Nucleus accumbens (tissue), 56 donors: ENCODE measurements at places on chromosomes 5 and 9.

DNA sequence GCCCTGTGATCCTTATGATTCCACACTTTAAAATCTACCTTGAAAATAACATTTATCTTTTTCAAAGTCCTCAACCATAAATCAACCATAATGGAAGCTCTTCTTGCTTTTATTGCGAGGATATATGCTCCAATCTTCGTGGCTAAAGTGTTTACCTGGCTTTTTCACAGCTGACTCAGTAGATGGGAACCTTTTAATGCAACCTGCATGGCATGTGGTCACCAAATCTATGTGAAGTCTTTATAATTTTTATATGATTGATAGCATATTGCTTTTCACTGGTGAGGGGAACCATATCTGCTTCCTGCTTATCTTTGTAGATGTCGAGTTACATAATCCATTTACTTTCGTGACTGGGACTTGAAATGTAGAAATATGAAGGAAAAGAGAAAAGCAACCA is 47.1 kb upstream of the TLX3 start:
- DNase-seq, result no peak

- no peak for DNase-seq
Measured at GRCh38 chr5:122149321-122150090, 20.2 kb downstream of the ZNF474 start.

DNA sequence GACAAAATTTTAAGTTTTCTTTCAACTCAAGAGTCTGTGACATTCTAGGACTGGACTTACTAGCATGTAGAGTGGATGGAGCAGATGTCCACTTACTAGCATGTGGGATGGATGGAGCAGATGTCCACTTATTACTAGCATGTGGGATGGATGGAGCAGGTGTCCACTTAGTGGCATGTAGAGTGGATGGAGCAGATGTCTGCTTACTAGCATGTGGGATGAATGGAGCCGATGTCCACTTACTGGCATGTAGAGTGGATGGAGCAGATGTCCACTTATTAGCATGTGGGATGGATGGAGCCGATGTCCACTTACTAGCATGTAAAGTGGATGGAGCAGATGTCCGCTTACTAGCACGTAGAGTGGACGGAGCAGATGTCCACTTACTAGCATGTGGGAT is 2.4 kb downstream of the SLC36A1 start:
- no peak for DNase-seq

DNA sequence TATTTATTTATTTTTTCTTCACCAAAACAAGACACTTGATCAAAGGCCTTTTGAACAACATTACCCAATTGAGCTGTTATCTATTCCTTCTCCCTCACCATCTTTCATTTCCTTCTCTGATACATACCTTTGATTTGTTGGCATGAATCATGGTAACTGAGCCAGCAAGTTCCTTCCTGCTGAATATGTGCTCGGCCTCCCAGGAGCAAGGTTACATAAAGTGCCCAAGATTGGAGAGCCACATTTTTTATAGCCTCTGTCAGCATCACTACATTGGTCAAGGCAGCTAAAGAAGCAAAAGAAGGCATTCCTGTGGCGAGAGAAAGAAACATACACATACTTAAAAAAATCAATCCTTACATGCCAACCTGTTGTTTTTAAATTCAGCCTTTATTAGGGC is 369.6 kb downstream of the CYLC2 start:
- DNase-seq, result no peak

GRCh38 chr9:89872913-89873707 is 268.3 kb downstream of the GADD45G start:
- no peak for DNase-seq

DNA sequence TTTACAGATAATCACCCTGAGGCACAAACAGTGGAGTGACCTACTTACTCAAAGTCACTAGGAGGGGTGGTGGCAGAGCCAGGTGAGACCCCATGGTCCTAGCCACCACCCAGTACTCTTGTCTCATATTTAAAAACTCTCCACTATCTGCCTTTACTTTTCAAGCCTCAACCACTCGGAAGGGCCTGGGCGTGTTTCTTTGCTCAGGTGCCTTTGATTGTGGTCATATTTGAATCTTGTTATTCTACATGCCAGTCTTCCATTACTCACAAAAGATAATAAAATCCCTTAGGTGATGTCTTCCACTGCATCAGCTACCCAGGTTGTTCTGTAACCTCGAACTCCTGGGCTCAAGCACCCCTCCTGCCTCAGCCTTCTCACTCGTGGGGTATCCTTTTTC is 20.7 kb upstream of the TRIM36 start:
- DNase-seq, result no peak

DNA sequence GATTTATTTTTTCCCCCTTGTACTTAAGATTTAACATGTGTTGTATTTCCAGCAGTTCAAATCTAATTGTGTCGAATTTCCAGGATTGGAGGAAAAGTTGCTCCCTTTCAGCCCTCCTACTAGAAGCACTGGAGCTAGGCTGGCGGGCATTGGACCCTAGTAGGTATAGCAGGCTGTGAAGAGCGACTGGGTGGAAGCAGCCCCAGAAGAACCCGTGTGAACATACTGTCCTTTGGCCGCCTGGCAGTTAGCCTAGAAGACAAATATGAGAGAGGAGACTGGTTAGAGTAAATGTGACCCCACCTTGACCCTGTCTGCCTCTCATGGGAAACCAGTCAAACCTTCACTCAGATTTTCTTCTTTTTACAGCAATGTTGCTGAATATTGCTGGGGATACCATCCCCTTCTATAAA is 13.9 kb downstream of the ALDOB start:
- DNase-seq, result no peak

DNA sequence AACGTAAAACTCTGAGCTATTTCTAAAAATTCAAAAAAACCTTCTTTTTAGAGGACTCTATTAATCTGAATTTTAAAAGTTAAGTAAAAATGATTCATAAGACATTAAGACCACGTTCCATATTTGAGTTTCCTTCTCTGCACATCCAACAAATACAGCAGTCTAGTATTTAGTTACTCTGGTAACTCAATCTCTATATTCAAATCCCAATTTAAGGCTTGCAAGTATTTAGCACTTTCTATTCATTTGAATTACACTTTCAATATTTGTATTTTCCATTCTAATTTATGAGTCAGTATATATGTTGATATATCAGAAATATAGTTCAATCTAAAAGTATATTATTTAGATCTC is 17.7 kb downstream of the RFX3 start:
- no peak for DNase-seq

GRCh38 chr9:111301195-111301594 is 28.8 kb downstream of the OR2K2 start:
- DNase-seq, result no peak

- no peak for DNase-seq
Measured at GRCh38 chr5:132327252-132327955, 33.2 kb downstream of the SLC22A4 start.

- DNase-seq, result no peak
Measured at GRCh38 chr5:56566374-56567249, 248.7 kb upstream of the MAP3K1 start.

DNA sequence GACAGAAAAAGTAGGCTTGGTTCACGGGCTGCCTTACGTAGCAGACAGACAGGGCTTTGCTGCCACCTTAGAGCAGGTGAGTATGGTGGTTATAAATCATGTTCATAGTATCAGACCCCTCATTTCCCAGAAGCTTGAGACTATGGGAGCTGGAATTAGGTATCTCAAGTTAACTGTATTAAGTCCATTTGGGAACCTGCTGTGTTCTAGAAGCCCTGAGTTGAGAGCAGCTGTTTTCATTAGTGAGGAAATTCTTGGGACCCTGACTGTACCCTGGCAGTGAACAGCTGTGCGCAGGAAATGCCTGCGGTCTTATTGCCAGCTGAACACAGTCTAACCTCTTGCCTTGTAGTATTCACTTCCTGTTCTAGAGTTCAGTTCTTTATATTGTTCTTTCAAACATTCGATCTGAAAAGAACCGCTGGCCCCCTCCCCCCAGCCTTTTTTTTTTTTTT is 29.8 kb downstream of the UGCG start:
- no peak for DNase-seq

- no peak for DNase-seq
Measured at GRCh38 chr5:142313682-142314081, 11.1 kb downstream of the SPRY4 start.

DNA sequence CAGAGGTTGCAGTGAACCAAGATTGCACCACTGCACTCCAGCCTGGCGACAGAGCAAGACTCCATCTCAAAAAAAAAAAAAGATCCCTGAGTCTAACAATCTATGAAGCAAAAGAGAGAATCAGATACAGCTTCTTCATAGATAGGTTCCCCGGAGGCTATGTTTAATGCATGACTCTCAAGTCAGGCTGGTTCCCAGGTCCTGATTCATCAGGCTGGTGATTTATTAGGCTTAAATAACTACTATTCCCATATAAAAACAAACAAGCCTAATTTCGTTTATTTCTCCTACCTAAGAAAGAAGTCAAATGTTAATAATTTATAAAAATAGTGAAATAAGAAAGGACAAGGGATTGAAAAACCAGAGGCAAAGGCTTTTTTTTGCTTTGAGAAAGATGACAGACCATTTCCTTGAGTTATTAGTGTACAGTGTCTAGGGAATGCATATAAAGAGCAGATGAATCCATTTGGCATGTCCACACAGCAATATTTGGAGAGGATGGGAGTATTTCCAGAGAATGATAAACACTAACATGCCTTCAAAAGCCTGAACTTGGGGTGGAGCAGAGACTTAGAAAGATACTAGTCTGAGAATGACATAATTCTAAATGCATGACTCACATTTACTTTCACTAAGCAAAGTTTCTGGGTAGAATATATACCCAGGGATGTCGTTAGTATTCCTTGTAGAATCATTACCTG is 115.3 kb downstream of the NREP start:
- no peak for DNase-seq

GRCh38 chr9:136493567-136493971 is 10.7 kb upstream of the SEC16A start:
- DNase-seq, result no peak

DNA sequence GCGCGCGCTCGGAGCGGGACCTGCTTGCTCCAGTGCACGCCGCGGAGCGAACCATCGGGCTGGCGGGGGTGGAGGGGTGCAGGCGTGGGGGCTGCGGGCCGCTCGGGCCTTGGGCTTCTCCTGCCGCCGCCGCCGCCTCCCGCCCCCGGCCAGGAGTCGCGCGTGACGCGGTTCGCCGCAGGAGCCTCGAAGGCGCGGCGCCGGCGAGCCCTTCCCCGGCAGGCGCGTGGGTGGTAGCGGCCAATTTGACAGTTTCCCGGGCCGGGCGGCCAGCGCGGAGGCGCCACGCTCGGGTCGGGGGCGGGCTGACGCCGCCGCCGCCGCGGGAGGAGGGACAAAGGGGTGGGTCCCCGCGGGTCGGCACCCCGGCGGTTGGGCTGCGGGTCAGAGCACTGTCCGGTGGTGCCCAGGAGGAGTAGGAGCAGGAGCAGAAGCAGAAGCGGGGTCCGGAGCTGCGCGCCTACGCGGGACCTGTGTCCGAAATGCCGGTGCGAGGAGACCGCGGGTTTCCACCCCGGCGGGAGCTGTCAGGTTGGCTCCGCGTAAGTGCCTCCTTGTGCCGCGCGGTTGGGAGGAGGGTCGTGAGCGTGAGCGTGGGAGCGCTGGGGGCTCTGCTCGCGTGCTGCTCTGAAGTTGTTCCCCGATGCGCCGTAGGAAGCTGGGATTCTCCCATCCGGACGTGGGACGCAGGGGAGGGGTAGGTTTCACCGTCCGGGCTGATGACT is at the start of gene TJP2:
Gene TJP2 (plus strand): TSS at position 387 of the 725 bp plus-strand sequence. CDS start 96 bp downstream, at position 483.
- peak; percentile 59 for DNase-seq

DNA sequence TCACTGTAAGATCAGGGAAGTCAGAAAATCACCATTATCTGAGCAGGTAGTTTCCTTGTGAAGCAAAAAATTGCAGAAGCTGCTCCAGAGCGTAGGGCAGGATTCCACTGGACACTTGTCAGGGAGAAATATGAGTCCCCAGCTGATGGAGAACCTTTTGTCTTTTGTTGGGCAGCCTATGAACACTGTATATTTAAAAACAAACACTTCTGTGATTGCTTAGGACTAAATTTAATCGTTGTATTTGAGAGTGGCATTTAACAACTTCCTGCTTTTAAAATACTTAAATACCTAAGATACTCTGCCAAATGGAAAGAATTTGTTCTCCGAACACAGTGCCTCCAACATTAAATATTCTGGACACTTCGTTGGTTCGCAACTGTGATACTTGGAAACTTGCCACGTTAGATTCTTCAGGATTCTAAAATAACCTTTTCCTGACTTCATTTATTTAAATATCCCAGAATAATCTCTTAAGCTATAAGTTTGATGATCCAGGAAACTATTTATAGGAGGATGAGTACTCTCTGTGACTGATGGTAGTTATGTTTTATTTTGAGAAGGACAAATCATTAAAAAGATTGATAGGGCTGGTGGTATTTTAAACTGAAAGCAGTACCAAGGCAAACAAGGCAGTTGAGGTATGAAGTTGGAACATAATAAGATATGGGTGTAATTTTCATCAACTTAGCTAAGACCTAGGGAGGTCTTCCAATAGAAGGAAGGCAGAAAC is 2.7 kb upstream of the HSPA4 start:
- DNase-seq, result no peak
